ENCODE measurements at places on chromosomes 7 and 10.

GRCh38 chr10:6185039-6185716 lies 17.6 kb upstream of the PFKFB3 start:
- no peak for DNase-seq

- DNase-seq = no peak
Observed at GRCh38 chr7:98317366-98318040, 36.0 kb downstream of the BRI3 start.

DNA sequence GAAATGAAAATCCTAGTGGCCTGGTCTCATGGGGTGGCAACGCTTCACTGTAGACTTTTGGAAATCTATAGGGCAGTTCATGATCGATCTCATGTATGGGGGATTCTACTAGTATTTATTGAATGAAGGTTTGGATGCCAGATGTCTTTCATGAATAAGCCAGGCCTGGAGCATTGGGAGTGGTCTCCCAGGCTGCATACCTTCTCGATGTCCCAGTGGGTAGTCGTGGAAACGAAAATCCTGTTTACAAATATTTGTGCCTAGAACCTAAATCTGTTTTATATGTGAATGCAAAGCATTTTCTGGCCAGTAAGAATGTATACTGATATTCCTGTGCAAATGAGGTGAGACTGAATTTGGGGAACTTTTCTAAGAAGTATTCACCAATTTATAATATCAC lies 105.0 kb upstream of the C1QL3 start:
- no peak for DNase-seq

DNA sequence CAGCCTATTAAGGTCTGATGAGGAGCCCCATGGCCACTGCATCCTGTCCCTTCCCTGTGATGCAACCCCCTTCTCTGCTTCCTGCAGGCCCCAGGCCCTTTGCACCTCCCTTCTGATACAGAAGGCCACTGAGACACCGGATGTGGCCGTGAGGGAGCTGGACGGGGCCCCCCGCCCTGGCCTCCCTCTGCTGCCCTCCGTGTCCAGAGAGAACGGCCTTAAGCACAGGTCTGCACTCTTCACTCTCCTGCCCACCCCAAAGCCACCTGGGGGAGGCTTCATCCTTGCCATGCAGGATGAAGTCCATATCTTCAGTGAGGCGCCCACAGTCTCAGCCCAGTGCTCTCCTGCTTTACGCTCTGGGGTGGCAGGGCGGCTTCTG lies 86.9 kb upstream of the GNA12 start:
- no peak for DNase-seq

DNA sequence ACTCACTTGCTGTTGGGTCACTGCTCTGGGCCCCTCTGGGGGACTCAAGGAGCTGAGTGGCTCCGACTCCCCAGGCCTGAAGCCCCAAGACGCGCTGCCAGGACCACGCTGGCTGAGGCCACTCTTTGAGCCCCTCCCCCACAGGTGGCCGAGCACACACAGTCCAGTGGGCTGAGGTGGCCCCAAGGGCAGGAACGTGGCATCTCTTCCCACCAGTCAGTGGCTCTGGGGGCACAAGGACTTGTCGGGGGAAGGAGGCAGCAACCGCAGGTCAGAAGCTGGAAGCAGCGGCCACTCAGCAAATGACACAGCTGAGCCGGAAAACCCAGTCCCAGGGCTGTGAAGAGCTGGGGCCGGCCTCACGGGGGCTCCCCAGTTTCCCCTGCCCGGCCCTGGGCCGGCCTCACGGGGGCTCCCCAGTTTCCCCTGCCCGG lies 24.1 kb downstream of the GRIFIN start:
- DNase-seq = peak; percentile 57

DNA sequence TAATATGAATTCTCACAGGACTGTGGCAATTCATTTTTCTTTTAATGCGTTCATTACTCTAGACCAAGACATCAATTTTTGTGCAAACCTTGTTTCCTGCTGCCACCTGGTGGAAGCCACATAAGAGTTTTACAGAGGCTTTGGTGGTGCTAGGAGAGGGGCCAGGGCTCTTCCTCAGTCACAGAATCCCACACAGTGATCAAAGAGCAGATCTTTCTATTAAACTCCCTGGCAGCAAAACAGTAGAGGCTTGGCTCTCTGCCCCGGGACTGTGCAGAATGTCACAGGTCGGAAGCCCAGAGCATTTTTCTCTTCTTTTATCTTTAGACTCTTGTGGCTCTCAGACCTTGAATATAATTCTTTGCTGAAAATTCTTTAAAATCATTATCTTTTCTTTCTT lies 506.4 kb upstream of the C7orf33 start:
- peak; percentile 25 for DNase-seq

DNA sequence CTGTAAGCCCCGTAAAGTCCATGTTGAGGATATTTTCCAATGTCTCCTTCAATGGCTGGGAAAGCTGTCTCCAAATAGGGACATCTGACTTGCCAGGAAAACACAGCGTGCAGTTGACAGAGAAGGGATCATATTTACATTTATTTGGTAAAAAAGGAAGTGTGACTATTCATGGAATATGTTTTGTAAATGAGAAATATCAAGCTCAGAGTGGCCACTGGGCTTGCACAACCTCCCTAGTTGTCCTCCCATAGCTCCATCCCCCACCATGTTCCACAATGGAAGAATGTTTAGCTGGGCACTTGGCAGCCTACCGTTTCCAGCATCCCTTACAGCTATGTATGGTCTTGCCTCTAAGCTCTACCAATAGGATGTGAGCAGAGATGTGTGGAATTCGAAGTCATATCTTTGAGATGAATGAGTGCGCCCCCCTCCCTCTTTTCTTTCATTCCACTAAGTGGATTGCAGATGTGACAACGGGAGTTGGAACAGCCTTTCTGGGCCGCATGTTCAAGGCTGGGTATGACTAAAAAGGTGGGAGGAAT lies 306.6 kb upstream of the ZMIZ1 start:
- no peak for DNase-seq

DNA sequence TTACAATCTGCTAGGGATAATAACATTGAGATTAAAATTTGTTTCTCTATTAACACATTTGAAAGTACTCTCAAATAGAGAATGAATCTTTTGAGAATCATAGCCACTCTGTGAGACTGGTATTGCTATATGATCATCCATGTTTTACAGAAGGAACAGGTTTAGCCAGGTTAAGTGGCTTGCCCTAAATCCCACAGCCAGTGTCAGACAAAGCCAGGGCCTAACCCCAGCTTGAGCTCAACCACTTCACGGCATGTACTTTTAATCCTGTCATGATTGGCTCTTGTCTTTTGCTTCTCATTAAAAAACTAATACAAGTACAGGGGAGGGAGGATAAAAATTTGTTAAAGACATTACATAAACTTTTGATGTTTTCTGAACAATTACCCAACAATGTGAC lies 3.8 kb upstream of the ZNRF2 start:
- no peak for DNase-seq

DNA sequence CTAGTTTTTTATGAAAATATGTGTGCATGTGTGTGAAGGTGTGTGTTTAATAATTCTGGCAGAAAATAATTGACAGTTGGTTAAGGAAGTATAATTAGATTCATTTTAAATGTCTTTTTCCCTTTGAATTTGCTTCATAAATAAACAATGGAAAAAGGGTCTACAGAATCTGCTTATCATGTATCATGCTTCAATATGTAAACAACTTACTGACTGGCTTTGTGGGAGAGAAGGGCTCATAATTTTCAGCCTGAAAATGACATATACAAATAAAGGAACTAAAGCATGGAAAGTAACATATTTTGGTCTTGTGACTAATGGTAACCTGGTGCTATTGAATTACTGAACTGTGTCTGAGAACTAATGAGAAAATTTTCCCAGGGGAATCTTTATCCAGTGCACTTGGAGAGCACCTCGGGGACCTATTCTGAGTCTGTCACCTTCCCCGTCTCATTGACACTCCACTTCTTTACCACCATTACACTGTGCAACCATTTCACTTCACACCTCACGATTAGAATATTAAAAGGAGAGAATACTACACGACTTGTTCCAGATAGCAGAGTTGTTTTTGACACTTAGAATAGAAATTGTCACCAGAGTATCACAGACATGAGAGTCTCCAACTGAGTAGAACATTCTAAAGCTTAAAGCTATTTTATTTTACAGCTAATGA lies 298.6 kb downstream of the TFEC start:
- DNase-seq = no peak

DNA sequence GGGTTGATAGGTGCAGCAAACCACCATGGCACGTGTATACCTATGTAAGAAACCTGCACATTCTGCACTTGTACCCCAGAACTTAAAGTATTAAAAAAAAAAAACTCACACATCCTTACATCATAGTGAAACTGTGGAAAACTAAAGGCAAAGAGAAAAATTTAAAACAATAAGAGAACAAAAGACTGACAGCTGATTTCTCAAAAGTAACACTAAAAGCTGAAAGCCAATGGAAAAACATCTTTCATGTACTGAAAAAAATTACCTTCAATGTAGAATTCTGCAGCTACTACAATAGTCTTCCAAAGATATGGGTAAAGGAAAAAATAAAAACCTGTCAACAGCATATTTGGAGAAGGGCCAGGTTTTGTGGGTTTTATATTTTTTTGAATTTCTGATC lies 729.1 kb upstream of the NRP1 start:
- DNase-seq = no peak

GRCh38 chr7:2090526-2091520 lies 141.9 kb downstream of the MAD1L1 start:
- no peak for DNase-seq

GRCh38 chr10:122998360-122998917 lies 10.2 kb downstream of the IKZF5 start:
- DNase-seq = no peak

DNA sequence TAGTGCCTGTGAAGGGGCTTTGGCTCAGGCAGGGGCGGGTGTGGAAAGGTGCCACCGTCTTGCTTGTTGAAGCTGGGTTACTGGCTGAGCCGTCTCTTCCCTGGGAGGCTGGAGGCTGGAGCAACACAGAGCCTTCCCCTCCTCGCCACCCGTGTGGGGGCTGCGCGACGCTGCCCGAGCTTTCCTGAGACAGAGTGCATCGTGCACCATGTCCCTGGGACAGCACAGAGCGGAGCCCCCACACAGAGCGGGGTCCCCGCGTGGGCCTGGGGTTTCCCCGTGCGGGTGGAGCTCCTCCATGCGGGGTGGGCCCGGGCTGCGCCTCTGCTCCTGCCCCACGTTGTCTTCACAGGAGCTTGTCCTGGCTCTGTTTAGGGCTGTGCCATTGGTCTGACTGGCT lies 69.9 kb downstream of the INPP5A start:
- DNase-seq = no peak

DNA sequence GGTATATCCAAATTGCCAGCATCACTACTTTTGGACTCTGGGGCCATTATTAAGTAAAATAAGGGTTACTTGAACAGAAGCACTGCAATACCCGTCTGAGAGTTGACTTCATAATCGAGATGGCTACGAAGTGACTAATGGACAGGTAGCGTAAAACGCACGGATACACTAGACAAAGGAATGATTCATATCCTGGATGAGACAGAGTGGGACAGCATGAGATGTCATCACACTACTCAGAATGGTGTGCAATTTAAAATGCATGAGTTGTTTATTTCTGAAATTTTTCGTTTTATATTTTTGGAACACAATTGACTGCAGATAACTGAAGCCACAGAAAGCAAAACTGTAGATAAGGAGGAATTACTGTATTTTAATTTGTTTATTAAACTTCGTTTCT lies 421.5 kb upstream of the LRGUK start:
- peak; percentile 83 for DNase-seq

DNA sequence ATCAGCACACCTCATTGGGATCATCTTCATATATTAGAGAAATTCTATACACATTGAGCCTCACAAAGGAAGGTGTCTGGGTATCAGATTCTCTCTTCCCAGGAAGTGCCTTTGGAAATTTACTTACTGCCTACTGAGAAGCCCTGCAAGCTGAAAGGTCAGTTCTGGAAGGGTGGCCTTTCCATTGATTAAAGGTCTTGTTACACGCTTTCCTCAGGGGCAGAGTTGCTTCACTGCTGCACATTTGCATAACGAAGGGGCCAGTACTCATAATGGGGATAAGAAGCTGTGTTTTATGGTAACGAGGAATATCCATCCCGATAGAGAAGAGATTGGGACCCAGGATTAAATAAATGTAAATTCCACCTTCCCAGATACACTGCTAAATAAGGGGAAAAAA lies 19.4 kb upstream of the IL15RA start:
- DNase-seq = no peak

- no peak for DNase-seq
Observed at GRCh38 chr10:29555091-29555745, 79.6 kb downstream of the SVIL start.

DNA sequence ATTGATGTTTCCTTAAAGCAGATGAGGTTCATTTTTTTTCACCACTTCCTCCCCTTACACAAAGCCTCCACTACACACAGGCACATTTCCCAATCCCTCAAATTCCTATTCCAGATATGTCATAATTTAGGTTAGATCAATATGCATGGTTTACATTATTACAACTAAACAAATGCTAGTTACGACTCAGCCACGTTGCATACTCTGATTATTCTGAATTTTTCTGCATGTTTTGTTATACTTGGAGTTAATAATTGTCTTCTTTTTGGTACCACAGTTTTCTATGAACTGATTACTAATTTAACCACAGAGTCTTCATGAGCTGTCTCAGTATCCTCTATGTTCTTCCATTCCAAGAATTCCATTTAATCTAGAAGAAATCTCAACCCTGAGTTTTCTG lies 4.4 kb upstream of the BICC1 start:
- no peak for DNase-seq

DNA sequence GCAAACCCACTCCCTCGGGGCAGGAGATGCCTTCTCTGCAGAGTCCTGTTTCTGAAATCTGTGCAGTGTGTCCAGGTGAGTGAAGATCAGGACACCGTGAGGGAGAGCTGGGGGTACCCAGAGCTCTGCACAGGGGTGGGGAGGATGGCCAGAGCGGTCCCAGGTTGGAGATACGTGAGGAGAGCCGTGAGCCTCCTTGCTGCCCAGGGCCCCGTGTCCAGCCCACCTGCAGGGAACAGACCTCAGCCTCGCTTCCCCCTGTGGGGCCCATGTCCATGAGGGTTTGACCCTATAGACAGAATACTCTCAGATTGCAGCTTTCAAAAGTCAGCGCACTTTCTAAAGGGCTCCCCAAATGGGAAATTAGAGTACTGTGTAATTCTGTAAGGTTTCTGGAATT lies 66.5 kb upstream of the EN2 start:
- no peak for DNase-seq

DNA sequence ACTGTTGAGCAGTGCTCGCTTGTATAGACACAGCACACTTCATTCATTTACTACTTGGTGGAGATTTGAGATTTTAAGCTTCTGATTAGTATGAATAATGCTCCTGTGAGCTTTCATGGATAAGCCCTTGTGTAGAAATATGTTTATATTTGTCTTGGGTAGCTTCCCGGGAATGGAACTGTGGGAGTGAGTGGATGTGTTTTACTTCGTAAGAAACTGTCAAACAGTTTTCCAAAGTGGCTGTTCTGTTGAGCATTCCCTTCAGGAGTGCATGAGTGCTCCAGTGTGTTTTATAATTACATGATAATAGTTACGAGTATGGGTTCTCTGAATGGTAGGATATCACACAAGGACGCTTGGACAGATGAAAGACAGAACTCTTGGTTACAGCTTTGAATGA lies 49.4 kb downstream of the VWC2 start:
- no peak for DNase-seq

- DNase-seq = peak; percentile 96
Observed at GRCh38 chr7:105830405-105831301, 45.7 kb downstream of the ATXN7L1 start.

Data from Daoy (cell line).